ENCODE measurements at places on chromosomes 6 and 20. TPM values are rescaled to one million over a fixed set of nuclear protein-coding genes. Genes with fewer than 3 reads are reported as not detected.

GRCh38 chr6:7535498-7535897 lies 6.0 kb upstream of the DSP start:
- no peak overlapping the region for H3K27ac ChIP-seq
- DNase-seq: no peak
- H3K4me3 ChIP-seq: no peak overlapping the region
- peaks cover 5% of the 10 kb centered on the region for H3K4me1 ChIP-seq

DNA sequence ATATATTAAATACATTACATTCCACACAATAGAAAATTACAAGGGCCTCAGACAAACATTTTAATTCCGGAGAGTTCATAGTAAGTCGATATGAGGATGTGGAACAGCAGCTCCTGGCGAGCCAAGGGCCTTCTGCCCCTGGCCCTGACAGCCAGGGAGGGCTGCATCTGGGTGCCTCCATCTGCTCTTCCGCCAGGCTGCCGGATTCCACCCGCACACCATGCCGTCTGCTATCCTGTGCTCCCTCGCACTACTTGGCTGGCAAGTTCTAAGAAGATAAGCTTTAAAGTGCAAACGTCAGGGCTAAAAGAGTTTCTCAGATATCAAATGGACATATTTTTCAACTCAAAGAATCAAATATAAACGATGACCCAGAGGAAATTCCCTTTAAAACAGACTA lies 656.3 kb upstream of the NOX3 start:
- H3K4me3 ChIP-seq: no peak overlapping the region
- H3K36me3 ChIP-seq: no peaks in the 10 kb centered on the region
- no peak for DNase-seq
- H3K27ac ChIP-seq: no peak overlapping the region

- no peaks in the 10 kb centered on the region for H3K4me1 ChIP-seq
- peak; percentile 12 for DNase-seq
- no peak overlapping the region for H3K27ac ChIP-seq
Observed at GRCh38 chr20:62054451-62054953, 11.2 kb downstream of the TAF4 start.

DNA sequence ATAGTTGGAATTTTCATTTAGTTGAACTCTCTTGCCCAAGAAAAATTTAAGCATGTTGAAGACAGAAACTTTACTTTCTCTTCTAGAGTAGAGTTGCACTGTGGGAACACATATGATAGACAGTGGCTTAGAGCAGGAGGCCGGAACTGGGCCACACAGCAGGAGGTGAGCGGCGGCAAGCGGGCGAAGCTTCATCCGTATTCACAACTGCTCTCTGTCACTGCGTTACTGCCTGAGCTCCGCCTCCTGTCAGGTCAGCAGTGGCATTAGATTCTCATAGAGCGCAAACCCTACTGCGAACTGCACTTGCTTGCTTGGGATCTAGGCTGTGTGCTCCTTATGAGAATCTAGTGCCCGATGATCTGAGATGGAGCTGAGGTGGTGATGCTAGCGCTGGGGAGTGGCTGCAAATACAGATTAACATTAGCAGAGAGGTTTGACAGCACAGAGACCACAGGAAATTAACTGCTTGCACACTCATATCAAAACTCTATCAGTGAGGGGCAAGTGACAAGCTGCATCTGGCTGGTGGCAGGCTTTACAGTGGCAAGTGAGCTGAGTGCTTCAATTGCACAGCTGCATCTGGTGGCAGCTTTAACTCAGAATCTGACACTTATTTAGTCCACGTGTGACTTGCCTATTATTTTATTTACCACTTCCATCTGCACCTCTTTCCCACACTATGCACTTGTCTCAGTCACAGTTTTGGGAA lies 174.9 kb upstream of the C6orf118 start:
- no peak overlapping the region for H3K27ac ChIP-seq
- no peak for DNase-seq
- no peaks in the 10 kb centered on the region for H3K36me3 ChIP-seq

DNA sequence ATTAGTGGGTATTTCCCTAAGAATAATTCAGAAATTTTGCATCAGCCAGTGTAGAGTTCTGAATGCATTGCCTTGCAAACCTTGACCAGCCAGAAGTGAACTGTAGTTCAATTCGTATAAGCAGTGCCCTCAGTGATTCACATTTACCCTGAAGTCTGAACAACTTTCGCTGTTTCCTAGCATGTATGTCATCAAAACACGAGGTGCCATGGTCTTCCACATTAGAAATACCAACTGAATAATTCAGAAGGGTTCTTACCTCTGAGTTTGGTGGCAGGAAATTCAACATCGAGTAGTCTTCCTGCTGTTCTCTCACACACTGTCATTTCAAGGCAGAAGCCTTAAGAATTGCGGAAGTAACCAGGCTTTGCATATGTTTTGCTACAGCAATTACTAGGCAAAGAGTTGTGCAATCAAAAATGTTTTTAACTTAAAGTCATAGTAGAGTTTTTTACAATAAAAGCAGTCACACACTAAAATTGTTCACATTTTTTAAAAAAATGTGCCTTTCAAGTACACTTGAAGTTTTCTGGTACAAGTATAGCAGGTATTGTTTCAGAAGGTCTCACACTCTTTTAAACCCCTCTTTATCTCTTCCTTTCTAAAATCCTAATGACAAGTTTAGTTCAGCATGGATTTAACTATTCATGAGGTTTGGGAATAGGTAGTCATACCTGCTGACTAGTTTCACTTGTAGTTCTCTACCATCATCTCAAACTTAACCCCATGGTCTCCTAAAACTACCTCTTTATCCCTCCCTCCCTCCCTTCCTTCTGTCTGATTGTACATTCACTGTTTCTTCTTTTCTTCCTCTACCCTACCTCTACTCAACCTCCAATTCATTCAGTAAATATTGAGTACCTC lies 118.3 kb downstream of the STXBP5 start:
- H3K4me3 ChIP-seq: no peak overlapping the region
- H3K27ac ChIP-seq: no peak overlapping the region
- H3K36me3 ChIP-seq: peaks cover 49% of the 10 kb centered on the region
- no peaks in the 10 kb centered on the region for H3K4me1 ChIP-seq

DNA sequence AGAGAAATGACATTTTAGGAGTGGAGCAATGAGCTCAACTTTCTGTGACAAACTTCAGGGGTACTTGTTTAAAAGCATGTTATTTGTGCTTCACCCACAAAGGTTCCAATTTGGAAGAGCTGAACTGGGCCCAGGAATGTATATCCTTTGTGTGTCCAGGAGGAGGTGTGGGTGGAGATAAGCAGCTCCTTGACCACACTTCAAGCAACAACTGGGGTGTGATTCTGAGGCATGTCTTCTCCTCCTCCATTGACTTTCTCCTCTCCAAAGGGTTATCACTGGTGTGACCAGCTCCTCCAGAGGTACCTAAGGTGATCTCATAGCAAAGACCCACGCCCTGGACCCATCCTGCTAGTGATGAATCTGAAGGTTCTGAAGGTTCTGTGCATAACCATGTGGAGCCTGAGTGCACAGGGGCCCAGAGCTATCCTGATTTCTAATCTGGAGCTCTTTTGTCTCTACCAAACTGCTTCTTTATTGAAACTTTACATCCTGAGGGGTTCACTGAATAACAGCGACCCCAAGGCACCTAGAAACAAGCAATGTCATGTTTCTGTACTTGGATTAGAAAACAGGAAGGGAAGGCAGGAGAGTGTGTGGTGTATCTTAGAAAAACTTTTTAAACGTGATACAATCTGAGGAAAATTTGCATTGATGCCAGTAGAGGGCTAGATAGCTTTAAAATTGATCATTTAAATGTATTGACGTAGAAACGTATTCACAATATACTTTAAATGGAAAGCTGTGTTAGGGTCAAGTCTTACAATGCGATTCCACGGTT lies 60.9 kb upstream of the CD93 start:
- H3K27ac ChIP-seq: peak overlapping the region; percentile 60
- H3K4me1 ChIP-seq: peaks cover 48% of the 10 kb centered on the region
- no peak for DNase-seq
- no peaks in the 10 kb centered on the region for H3K27me3 ChIP-seq
- H3K4me3 ChIP-seq: no peak overlapping the region

GRCh38 chr6:156474507-156475120 lies 302.6 kb upstream of the ARID1B start:
- no peak overlapping the region for H3K27ac ChIP-seq
- H3K4me3 ChIP-seq: no peak overlapping the region
- H3K27me3 ChIP-seq: no peaks in the 10 kb centered on the region
- no peaks in the 10 kb centered on the region for H3K36me3 ChIP-seq
- DNase-seq: no peak

- no peaks in the 10 kb centered on the region for H3K27me3 ChIP-seq
- H3K4me3 ChIP-seq: no peak overlapping the region
- H3K27ac ChIP-seq: no peak overlapping the region
- H3K36me3 ChIP-seq: no peaks in the 10 kb centered on the region
Observed at GRCh38 chr6:159941286-159942113, 27.4 kb upstream of the IGF2R start.

GRCh38 chr20:36385503-36385902 lies 79.4 kb downstream of the DLGAP4 start:
- H3K27ac ChIP-seq: no peak overlapping the region
- no peaks in the 10 kb centered on the region for H3K36me3 ChIP-seq
- H3K27me3 ChIP-seq: no peaks in the 10 kb centered on the region
- H3K4me1 ChIP-seq: no peaks in the 10 kb centered on the region
- DNase-seq: no peak
- no peak overlapping the region for H3K4me3 ChIP-seq

The VSX1 gene
- total RNA-seq: 0.48 TPM

The GABBR1 gene
- total RNA-seq: 13.8 TPM

The EDN1 gene
- 3.2 TPM for total RNA-seq

The SIGLEC1 gene
- 3.4 TPM for total RNA-seq

The AKAP12 gene
- total RNA-seq: 19.5 TPM

All from heart left ventricle (tissue), 16 donors.